ENCODE measurements at places on chromosomes 1 and 21.

DNA sequence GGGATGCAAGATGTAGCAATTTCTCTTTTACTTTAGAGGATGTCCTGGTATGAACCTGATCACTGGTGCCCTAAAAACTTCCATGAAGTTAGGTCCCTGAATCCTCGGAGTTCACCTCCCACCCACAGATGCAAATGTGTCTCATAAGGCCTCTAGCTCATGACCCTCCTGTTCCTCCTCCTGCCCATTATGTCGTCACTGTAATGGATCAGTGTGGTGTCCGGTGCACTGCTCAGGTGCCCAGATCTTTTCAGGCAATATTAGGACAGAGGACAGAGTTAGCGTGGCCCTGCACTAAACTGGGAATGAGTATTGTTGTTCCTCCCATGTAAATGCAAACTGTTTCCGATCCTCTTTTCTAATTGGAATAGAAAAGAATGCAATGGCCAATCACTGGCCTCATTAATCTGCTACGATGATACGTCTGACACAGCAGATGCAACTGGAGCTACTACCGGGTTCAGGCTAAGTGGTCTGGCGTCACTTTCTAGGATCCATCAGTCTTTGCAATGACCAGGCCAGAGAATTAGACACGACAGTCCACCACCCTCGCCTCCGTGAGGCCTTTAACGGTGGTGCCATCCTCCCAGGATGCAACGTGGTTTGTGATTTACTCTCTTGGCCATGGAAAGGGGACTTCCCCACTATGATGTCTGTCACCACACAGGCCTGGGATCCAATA lies 3.4 kb upstream of the COL6A2 start:
- DNase-seq: no peak

DNA sequence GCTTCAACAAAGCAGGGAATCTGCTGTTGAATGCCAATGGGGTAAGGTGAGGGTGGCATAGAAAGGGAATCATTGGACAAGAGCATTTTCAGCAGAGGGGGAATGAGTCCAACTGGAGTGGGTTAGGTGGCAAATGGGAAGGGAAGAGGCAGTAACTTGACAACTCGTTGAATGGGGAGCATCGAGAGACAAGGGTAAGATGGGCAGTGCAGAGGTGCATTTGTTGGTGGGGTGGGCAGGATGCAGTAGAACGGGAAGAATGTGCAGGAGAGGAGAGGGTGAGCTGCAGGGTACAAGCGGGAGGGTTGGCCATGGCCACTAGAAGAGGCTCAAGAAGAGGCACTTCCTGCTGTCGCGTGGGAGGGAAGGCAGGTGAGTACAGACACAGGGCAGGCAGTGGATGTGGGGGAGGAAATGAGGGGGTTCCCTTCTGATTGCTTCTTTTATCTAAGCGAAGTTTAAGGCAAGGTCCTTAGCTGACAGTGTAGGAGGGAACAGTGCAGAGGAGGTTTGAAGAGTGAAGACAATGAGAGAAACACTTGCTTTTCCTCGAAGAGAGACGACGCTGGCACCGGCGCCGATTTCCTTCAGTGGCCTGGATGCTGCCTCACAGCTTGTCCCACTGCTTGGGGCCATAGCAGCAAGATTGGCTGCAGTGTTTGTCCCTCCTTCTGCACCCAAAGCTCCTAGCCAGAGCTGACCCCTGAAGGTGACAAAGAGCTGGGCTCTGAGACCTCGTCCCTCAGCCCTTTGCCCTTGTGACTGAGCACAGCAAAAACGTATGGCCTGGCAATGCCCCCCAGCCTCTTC lies 3.2 kb upstream of the IKBKE start:
- no peak for DNase-seq

DNA sequence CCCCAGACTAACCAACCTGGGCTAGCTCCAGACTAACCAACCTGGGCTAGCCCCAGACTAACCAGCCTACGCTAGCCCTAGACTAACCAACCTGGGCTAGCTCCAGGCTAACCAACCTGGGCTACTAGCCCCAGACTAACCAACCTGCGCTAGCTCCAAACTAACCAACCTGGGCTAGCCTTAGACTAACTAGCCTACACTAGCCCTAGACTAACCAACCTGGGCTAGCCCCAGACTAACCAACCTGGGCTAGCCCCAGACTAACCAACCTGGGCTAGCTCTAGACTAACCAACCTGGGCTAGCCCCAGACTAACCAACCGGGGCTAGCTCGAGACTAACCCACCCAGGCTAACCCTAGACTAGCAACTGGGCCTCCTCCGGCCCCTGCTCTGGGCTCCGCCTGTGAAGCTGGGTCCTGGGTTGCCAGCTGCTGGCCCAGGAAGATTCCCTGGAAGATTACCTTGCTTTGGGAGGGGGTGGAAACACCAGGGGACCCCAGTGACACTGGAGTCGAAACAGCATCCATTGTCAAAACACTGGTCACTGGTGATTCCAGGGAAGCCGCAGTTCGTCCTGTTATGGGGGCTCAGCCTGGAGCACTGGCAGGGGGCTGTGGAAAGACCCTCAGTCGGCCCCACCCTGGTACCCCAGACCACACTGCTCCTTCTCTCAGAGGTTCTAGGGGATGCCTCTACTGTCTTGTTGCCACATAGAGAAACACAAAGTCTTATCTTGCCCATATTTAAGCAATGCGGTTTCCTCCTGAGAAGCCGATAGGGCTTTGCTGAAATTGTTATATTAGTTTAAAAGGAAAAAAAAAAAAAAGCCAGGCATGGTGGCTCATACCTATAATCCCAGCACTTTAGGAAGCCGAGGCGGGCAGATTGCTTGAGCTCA lies 1.1 kb downstream of the TFF2 start:
- DNase-seq: no peak

DNA sequence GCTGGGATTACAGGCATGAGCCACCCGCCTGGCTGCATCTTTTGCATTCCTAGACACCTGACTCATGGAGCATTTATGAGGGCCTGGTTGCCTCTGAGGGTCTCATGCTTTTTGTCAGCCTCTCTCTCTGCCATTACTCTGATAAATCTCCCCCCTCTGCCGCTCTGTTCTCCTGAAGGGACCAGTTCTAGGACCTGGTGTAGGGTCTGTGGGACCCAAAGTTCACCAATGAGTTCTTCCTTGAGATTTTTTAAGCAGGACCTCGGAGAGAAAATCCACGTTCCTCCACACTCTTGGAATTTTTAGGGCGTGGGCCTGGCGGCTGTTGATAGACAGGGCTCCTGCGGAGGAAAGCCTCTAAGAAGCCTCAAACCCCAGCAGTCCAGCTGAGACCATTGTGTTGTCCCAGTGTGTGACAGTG lies 91.9 kb upstream of the ERRFI1 start:
- DNase-seq: no peak

- DNase-seq: no peak
Observed at GRCh38 chr1:36816348-36816747, 218.0 kb downstream of the GRIK3 start.

- no peak for DNase-seq
Observed at GRCh38 chr1:61420909-61421835, 303.8 kb downstream of the TM2D1 start.

GRCh38 chr1:150928286-150928685 lies 2.1 kb downstream of the SETDB1 start:
- no peak for DNase-seq

GRCh38 chr1:162035241-162035640 lies 11.6 kb upstream of the OLFML2B start:
- DNase-seq: no peak

DNA sequence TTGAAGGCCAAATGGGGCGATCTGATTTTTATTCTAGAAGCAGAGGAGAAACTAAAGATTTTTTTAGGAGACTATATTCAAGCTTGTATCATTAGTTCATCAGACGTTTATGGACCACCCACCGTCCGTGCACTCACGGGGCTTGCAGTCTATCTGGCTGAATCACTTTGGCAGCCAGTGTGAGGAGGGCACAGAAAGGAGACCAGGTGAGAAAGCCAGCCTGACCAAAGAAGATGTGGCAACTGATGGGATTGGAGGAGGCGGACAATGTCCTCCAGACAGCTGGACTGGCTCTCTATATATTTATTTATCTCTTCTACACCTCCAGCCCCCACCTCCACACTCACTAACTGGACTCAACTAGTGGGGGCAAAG lies 822 bp upstream of the ELOVL1 start:
- DNase-seq: no peak

DNA sequence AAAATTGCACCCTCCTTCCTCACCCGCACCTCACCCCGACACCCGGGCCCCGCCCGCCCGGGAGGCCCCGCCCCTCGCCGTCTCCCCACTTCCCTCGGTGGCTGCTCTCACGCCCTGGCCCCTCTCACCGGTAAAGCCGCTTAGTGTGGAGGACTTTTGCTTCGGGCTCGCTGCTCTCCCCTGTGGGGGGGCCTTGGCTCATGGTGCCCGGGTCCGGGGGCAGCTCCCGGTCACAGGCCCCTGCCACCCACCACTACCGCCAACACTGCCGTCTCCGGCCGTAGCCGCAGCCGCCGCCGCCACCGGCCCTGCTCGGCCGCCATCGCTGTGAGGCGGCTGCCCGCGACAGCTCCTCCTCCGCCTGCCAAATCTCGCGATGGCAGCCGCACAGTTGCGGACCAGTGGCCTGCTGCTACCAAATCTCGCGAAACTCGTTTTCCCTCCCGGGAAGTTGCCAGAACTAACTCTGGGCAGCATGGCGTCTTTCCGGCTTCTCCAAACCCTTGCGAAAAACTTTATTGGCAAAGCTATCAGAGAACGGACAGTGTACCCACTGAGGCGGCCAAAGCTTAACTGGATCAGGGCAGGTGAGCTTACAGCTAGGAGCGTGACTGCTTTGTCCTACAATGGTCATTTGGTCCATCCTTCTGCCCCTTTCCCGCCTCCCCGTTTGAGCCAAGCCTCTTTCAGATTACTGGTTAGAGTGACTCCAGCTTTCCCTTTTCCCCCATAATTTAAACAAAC lies at the start of gene SMG5:
SMG5 (minus strand) TSS at position 347 of the 744 bp plus-strand sequence; CDS start at position 202, 145 bp downstream.
- peak; percentile 96 for DNase-seq

- no peak for DNase-seq
Observed at GRCh38 chr21:45108808-45109781, 34.7 kb downstream of the ADARB1 start.

GRCh38 chr1:208534599-208534897 lies 290.4 kb upstream of the PLXNA2 start:
- no peak for DNase-seq

- no peak for DNase-seq
Observed at GRCh38 chr1:152743371-152744145, 14.3 kb upstream of the KPRP start.

GRCh38 chr1:191579019-191579418 lies 579.2 kb upstream of the RGS18 start:
- DNase-seq: no peak

DNA sequence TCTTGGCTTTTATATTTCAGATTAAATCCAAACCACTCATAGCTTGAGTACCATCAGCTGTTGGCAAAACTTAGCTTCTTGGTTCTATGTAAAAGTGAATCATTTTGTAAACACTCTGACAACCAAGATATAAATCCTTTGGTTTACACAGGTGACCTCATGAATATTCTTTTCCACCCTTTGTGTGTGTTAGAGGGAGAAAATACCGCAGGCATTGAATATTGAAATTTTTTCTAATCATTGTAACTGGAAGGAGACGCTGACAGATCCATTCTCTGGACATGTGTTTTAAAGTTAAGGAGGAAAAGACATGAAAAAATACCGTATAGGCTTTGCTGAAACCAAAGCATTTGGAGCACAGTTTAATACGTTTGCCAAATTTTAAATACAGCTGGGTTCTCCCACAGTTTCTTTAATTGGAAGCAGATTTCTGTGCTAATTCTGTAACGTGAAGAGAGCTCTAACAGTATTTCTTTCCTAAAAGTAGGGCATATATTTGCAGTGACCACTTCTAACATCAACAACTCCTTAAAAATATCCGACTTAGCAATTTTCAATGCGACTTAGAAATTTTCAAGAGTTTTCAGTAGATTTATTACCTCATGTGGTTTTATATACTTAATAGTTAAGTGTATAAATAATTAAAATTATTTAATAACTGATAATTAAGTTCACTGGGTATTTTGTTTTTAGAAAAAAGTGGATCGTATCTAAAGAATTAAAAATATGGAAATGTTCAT lies 388.2 kb downstream of the USP25 start:
- no peak for DNase-seq

DNA sequence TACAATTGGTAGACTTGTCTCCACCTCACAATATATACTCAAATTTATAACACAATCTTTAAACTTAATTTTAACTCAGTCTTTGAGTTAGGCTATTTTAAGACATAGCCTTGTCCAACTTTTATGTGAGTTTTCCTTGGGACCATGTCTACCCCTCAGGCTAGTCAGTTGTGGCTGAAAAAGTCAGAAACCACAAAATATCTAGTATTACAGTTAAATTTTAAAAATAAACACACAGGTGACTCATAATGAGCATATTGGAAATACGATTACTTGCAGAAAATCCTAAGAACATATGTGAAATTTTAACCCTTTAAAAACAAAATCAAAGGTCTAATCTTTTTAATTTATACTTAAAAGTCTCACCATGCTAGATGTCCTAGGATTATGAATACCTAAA lies 4.8 kb upstream of the ASB17 start:
- no peak for DNase-seq

- DNase-seq: peak; percentile 25
Observed at GRCh38 chr1:159089184-159089791, 12.7 kb upstream of the AIM2 start.

GRCh38 chr1:53549781-53550180 lies 90.6 kb downstream of the DMRTB1 start:
- DNase-seq: no peak

DNA sequence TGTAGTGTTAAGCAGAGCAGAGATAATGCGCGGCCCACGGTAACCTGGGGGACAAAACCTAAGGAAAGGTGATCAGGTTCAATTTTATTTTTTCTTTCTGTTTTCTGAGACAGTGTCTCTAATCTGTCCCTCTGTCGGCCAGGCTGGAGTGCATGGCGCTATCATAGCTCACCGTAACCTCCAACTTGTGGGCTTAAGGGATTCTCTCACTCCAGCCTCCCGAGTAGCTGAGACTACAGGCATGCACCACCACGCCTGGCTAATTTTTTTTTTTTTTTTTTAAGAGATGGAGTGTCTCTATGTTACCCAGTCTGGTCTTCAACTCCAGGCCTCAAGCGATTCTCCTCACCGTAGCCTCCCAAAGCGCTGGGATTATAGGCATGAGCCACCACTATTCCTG lies 724 bp upstream of the ANKRD35 start:
- DNase-seq: no peak

DNA sequence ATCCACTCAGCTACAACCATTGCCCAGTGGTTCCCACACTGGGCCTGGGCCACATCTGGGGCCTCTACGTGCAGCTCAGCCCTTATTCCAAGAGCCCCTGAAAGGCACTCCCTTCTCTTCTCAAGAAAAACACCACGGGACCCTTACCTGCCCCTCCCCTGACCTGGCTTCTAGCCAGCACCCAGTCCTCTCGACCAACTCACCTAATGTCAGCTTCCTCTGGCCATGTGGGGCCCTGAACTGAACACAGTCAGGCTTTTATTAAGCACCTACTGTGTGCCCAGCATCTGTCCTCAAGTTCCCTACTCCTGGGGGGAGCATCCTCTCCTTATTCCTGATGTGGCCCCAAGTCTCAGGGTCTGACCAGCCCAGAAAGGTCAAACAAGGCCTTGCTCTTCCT lies 208.4 kb downstream of the MATN1 start:
- DNase-seq: no peak

- peak; percentile 60 for DNase-seq
Observed at GRCh38 chr21:34986561-34987500, 62.3 kb downstream of the RUNX1 start.
